ENCODE measurements at places on chromosomes 2 and 18.

GRCh38 chr2:230712443-230713330 lies at the start of gene CAB39:
Gene CAB39, plus strand, starts transcription at chr2:230712842. Its CDS starts 47,160 bp downstream, at chr2:230760002.
- DNase-seq = peak; percentile 85

GRCh38 chr18:74563999-74564398 lies 29.7 kb downstream of the CNDP1 start:
- no peak for DNase-seq

DNA sequence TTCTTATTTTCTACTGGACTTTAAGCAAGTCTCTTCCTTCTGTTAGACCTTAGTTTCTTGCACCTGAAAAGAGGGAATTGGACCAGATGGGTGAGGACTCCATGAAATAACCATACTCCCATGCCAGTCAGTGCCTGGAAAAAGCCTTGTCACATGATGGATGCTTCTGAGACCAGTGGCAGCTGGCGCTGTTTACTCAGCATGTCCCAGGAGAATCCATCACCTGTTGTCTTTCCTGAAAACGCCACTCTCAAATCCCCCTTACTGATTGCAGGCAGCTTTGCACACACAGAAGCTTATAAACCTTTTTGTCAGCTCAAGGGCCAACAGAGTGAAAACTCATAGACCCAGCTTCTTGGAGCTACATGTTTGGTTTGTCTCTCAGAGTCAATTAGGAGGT lies 117.6 kb downstream of the POLE4 start:
- DNase-seq = no peak

DNA sequence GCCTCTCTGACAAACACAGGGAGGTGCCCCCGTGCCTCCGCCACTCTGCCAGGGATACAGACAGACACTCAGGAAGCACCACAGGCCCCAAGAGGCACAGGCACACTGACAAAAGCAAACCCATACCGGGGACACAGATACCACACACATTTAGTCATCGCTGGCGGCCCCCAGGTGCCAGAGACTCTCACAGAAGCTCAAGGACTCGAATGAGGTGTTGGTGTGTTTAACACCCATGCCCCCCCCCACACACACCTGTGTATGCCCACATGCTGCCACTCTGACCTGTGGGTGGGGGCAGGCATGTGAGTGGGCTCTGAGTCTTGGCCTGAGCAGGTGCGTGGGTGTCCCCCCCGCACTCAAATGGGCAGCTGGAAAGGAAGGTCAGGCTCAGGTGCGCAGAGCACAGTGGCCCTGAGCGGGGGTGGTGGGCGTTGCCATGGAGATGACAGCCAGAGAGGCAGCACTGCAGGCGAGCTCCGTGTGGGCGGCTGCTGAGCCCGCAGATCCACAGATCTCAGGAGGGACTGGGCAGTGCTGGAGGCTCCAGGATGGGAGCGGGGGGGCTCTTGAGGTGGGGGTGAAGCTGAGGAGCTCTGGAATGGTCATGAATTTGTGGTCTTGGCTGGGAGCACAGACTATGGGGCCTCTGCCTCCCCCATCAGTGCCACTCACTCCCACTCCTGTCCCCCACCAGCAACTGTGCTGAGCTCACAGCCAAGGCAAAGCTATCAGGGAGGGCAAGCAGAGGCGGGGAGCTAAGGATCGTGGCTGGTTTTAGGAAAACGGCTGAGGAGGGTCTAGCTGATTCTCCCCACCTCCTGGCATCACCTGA lies 73.9 kb upstream of the TAF1B start:
- DNase-seq = no peak

- peak; percentile 87 for DNase-seq
These were observed 138.2 kb downstream of the VAPA start for GRCh38 chr18:10051877-10052631.

GRCh38 chr18:48661421-48661820 lies 122.6 kb downstream of the CTIF start:
- DNase-seq = no peak

DNA sequence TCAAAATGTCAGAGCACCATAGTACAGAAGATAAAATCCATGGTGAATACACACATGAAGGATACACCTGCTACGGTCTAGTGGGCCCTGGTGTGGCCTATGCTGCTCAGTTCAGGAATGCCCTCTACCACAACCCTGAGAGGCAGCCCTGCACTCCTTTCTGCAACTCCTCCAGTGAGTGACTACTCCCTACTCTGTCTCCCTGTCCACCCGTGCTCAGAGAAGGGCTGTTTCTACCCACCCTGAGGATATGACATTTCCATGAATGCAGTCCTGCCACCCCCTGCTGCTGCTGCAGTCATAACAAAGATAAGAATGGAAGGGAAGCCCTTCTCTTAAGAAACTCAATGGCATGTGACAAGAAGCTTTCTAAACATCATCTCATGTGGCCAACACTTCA lies 137.0 kb downstream of the EN1 start:
- no peak for DNase-seq

DNA sequence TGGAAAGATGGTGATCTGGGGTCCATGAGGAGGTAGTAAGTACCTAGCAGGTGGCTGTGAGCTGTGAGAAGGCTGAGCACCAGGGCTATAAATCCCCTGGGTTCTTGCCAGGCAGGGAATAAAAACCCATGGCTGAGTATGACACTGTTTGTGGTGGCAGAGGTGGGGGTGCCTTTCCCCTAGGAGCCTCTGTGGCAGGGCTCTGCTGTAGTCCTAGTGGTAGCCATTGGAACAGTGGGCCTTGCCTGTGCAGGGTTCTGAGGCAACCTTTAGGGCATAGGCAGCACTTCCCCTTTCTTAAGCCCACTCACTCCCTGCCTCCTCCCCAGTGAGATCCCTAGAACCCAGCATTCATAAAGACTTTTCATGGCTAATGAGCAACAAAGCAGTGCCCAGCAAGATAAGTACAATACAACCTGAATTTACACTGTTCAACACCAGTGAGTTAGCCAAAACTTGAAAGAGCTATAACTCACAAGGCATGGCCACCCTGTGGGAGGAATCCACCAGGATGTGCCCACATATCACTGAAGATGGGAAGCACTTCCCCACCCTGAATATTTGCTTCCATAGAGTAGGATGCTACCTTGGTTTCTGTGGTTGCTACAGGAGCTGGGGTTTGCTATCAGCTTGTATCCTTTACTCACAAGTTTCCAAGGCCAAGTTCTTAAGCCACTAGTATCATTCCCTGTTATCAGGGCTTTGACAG lies 100.9 kb upstream of the NEUROD1 start:
- no peak for DNase-seq

DNA sequence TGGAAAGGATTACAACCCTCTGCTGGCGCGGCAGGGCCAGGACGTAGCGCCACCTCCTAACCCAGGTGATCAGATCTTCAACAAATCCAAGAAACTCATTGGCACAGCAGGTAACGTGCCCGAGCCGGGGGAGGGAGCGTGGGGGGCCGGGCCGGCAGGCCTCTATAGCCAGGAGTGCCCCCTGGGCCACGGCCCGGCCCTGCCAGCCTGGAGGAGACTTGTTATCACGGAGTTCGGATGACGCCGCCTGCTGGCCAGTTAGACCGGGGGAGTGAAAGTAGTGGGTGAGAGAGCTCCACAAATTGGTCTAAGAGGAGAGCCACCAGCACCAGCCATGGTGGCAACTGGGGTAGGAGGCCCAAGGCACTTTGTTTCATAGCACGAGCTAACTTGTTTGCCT lies 8.6 kb upstream of the TMEM214 start:
- DNase-seq = no peak

- DNase-seq = peak; percentile 46
These were observed 12.1 kb upstream of the COPS8 start for GRCh38 chr2:237073552-237073951.

- DNase-seq = peak; percentile 49
These were observed 23.0 kb downstream of the ERMN start for GRCh38 chr2:157302492-157303099.

- no peak for DNase-seq
These were observed 426.7 kb upstream of the SMIM21 start for GRCh38 chr18:75854174-75854573.

GRCh38 chr2:105718846-105719481 lies 25.7 kb upstream of the NCK2 start:
- no peak for DNase-seq

- no peak for DNase-seq
These were observed 246.1 kb upstream of the ST6GAL2 start for GRCh38 chr2:107132070-107132469.

- DNase-seq = no peak
These were observed 5.5 kb upstream of the CYBRD1 start for GRCh38 chr2:171516793-171517192.

DNA sequence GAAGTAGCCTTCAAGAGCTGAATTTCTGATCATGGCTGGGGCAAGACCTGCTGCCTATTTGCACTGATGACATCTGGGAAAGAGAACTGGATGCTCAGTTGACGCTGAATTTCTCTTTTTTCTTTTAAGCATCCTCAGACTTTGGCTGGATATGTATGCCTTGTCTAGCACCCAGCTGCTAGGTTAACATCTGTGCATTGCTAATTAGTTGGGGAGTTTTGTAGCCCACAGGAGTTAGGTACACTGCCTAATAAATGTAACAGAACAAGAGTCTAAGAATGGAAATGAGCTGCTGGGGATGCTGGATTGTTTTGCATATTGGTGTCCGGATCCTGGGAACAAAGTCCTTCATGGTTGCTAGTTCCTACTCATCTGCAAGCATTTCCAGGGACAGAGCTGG lies 40.9 kb upstream of the STPG4 start:
- no peak for DNase-seq

- peak; percentile 77 for DNase-seq
These were observed 19.5 kb upstream of the ID2 start for GRCh38 chr2:8662239-8662879.

GRCh38 chr2:197378494-197379307 lies 56.1 kb downstream of the SF3B1 start:
- peak; percentile 19 for DNase-seq

DNA sequence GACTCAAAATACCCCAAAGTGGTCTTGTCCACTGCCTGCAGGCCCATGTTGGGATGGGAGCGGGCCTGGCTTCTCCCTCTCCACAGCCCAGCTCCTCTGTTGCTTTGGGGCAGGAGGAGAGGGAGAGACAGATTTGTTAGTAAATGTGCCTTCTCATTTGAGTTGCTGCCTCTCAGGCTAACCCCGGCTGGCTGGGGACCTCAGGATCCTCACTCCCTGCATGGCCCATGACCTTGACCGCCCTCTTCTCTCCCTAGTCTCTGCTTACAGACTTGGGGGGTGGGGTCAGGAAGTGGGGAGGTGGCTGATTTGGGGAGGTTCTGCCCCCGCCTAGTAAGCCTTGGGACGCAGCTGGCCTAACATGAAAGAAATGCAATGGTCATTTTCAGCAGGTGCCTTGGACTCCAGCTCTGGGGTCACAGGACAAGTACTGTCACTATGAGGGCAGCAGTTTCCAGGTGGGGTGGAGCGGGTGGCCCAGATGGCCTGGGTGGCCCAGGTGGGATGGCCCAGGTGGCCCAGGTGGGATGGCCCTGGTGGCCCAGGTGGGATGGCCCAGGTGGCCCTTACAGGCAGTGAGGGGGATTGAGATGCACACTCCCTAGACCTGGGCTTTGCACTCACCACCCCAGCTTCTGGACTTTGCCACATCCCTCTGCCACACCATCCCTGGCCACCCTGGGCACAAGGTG lies 24.1 kb downstream of the HJURP start:
- DNase-seq = no peak

DNA sequence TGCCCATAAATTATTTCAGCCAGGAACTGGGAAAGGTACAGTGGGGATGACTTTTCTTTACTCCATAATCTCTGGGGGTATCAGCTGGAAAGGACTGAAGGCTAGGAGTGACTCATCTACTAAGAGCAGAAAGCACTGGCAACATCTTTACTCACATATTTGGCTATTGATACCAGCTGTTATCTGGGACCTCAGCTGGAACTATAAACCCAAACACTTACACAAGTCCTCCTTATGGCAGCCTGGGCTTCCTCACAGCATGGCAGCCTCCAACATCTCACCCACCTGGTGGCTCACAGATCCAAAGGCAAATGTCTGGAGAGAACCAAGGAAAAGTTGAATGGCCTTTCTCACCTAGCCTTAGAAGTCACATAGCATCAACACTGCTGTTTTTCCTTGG lies 379.0 kb upstream of the RND3 start:
- DNase-seq = peak; percentile 77

DNA sequence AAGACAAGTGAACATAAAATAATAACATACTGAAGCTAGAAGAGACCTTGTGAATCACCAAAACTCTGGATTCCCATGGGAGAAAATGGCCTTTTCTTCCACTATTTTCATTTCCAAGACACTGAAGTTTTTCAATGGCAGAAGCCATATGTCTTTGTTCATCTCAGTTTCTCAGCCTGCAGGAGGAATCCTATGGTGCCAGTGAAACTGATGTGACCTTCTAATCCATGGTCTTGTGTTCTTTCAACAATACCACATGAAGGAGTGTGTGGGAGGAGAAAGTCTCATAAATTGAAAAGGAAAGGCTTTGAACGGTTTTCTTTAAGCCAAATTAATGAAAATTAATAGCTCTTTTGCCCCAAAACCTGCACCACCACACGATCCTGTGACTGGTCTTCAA lies 257.3 kb downstream of the EPHA4 start:
- DNase-seq = no peak

- DNase-seq = peak; percentile 31
These were observed 288.2 kb downstream of the IKZF2 start for GRCh38 chr2:212863185-212863588.

DNA sequence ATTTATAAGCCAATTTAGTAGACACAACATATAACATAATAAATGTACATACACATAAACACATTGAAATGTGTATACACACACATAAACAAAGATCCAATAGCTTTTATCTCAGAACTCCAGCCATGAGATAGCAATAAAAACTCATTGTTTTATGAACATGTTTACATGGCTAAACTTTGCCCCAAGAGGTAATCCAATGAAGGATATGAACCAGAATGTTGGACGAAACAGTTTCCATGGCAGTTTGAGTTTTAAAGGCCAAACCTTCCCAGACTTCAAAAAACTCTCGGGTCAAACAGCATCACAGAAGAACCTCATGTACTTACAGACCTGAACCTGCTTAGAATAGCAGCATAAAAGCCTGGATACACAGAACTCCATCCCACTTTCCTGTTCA lies 97.2 kb upstream of the WDR75 start:
- DNase-seq = no peak

DNA sequence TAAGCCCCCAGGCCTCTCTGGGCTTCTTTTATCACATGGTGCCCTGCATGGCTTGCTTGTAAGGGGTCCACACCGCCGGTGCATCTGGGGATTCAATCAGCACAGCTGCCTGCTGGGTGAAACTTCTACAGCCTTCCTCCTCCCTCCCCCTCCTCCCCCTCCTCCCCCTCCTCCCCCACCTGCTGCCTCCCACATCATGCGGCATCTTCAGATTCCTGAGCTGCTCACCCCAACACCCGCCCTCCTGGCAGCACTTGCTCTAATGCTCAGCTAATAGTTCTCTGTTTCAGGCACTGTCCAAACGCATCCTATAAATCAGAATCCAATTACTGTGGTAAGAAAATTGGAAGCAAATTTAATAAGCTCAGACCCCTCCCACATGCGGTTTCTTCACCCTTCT lies 150.7 kb downstream of the GALNT14 start:
- DNase-seq = no peak

GRCh38 chr2:207260021-207260420 lies 94.3 kb upstream of the KLF7 start:
- no peak for DNase-seq
